ENCODE measurements at places on chromosomes 6 and 20. TPM values are rescaled to one million over a fixed set of nuclear protein-coding genes. Genes with fewer than 3 reads are reported as not detected.

DNA sequence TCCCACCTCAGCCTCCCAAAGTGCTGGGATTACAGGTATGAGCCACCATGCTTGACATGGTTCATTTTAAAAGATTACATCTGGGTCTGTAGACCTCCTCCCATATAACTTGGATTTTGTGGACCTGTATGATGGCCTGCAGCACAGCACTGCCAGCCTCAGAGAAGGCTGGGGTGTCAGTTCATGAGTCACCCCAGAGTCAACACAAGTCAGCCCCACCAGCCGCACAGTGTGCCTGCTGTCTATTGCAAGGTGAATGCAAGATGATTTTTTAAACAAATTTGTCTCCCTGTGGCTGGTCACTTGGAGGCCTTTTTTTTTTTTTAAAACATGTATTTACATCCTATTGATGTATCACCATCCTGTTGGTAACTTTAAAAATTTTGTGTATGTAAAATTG lies 76.7 kb downstream of the RREB1 start:
- peak; percentile 18 for DNase-seq

GRCh38 chr6:168923171-168923570 lies 330.5 kb downstream of the THBS2 start:
- no peak for DNase-seq

- no peak for DNase-seq
These were observed 366.7 kb downstream of the THBS2 start for GRCh38 chr6:168886964-168887363.

- no peak for DNase-seq
These were observed 23.8 kb upstream of the DUSP22 start for GRCh38 chr6:268394-268935.

C20orf144 gene
- total RNA-seq, result 0.18 TPM

Data from HFFc6 (cell line).